ENCODE measurements at places on chromosomes 12 and 14. TPM values are rescaled to one million over a fixed set of nuclear protein-coding genes. Genes with fewer than 3 reads are reported as not detected.

GRCh38 chr12:19624491-19624890 lies 185.2 kb downstream of the AEBP2 start:
- no peak for DNase-seq

DNA sequence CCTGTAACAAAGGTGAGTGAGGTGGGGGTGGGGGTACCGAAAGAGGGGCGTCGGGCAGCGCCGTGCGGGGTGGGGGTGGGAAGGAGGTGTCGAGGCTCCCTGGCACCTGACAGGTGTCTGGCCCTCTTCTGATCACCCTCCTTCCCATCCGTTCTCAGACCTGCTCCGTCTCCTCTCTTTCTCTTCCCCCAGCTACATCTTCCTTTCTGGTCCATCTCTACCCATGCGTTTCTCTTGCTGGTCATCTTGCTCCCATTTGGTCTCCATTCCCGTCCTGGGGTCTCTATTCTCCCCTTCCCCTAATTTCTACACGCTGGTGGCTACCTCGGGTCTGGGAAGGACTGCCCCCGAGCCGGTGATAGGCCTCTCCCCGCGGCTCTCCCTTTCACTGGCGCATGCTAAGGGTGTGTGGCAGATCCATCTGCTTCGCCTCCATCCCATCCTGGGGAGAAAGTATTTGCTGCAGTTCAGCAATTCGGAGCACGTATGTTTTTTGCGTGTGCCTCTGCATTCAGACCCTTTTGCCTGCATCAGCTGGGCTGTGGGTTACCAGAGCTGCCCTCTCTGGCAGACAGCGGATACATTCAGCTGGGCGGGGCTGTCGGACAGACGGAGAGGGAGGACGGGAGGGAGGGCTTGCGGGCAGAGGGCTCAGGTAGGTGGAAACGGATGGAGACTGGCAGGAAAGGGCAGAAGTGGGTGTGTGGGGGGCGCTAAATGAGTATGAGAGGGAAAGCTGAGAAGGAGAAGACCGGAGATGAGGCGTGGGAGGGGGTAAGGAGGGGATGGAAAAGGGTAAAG lies 730 bp downstream of the CLSTN3 start:
- DNase-seq, result no peak

GRCh38 chr12:101920906-101921305 lies 43.5 kb downstream of the DRAM1 start:
- DNase-seq, result no peak

DNA sequence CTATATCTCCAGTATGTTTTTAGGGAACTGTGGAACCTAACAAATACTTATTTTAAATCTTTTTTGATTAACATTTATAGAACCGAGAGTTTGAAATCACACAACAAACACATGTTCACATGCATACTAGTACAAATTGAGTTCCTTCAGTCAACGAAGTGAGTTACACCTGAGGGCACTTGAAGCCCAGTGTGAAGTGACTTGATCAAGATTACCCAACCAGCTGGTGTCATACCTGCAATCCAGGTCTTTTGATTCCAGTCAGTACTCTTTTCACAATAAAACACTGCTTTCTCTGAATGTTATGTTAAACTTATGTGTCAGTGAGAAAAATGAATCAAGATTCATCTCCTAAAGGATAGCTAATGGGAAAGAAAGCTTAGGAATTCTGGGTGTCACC lies 35.2 kb downstream of the VRK1 start:
- DNase-seq, result no peak

DNA sequence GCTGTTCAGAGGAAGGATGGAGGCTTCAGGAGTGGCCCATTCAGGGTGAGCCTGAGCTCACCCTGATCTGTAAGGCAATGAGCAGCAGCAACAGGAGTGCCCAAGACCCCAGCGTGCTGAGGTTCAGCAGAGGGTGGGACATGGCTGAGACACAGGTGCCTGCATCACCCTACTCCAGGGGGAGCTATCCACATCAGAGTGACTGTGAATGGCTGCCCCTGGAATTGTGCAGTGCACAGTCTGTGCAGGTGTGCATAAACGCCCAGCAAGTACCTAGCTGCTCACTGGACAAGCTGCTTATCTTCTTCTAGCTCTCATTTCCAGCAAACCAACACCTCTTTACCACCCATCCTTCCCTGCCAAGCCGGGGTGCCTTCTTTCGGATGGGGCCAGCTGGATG lies 140.6 kb upstream of the PRMT8 start:
- no peak for DNase-seq

DNA sequence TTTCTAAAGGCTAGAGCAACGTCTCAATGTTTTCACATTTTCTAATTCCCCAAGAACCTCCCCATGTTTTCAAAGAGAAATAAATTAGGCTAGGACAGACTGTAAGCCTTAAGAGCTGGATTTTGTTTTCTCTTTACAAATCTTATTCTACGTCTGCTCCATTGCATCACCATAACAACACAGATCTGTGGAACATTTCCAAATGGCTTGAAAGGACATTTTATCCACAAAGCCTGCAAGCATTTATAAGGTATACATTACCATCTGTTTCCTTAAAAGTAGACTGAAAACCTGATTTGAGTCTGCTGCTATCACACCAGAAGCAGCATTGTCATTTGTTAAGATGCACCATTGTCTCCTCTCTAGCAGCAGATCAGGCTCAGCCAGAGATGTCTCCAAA lies 115.3 kb upstream of the PLEKHA5 start:
- no peak for DNase-seq

- DNase-seq, result no peak
Observed at GRCh38 chr14:105065280-105066228, at the start of gene GPR132. TSS of gene GPR132 (minus strand) at chr14:105065430. CDS start at chr14:105055420, 10,010 bp downstream.

DNA sequence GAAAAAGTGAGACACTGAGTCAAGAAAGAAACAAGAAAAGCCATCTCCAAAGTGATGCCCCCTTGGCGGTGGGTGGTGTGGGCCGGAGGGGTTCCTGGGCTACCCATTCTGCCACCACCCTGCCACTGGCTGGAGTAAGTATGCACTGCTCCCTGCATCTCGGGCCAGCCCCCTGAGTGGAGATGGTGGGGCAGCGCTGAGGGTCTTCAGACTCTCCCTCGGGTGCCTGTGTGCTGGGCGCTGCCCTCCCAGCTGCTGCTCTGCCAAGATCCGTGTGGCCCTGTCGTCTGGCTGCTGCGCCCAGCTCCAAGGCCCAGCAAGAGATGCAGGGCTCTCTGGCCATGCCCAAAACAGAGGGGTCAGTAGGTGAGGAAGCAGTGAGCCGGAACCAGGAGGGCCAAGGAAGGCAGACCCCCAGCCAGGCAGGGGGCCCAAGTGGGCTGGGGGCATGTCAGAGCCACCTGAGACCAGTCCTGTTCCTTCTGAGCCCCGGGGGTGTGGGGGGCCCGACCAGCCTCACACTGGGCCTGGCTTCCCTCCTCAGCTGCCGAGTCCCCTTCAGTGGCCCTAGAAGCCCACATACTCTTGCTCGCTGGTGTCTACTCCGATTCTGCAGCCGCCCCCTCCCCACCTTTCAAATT lies 5.2 kb downstream of the GPR132 start:
- DNase-seq, result no peak

- no peak for DNase-seq
Observed at GRCh38 chr12:115763376-115763775, 514.1 kb downstream of the MED13L start.

DNA sequence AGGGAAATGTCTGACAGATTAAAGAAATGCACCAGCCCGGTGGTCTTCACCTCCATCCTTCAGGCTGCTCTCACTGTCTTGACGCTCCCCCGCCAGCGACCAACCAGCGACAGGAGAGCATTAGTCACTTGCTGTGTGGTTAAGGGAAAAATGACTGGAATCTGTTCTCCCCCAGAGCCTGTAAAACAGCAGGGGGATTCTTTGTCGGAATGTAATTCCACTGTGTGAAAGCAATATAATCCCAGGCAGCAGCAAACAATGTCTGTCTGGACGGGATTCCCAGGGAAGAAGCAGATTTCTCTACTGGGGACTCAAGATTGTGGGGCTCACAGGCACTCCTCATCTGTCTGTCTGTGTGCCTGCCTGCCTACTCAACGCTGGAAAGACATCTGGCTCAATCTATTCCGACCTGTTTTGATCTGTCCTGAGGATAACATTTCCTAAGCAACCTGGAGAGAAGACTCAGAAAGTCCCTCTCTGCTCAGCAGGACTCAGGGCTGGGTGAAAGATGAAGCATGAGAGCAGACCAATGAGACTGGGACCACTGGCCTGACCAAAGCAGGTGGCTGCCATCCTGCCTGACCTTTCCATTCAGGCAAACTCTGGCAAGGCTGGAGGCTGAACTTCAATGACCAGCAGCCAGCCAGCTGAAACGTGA lies 54.6 kb downstream of the NUAK1 start:
- DNase-seq, result no peak

DNA sequence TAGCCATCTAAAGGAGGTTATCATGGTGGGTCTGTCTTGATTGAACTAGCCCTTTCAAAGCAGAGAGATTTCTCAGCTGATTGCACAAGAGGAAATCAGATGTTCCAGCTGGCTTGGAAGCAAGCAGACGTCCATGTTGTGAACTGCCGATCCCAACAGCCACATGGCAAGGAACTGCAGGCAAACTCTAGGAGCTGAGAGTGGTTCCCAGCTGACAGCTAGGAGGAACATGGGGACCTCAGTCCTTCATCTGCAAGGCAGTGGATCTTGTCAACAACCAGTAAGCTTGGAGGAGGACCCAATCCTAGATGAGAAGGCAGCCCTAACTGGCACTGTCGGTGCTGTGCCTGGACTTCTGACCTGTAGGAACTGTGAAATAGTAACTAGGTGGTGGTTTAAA lies 7.7 kb downstream of the ACVR1B start:
- DNase-seq, result no peak

DNA sequence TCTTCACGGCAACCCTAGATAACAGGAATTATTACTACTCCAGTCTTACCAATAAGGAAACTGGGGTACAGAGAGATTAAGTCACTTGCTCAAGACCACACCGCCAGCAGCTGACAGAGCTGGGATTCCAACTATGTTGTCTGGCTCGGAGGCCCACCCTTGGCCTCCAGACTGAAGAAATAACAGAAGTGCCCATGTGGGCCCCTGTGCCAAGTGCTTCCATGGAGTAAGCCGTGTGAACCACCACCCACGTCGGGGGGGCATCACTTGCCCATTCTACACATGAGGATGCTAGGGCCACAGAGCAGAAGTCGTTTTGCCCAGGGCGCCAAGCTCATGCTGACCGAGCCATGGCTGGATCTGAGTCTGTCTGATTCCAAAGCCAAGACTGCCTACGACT lies 926 bp upstream of the CMKLR1 start:
- DNase-seq, result no peak

MUCL1 gene
- not detected for total RNA-seq

CDC42BPB gene
- total RNA-seq, result 76.4 TPM

FSCB gene
- not detected for total RNA-seq

LRRC10 gene
- total RNA-seq, result not detected

RNASE2 gene
- not detected for total RNA-seq

BDKRB1 gene
- total RNA-seq, result not detected
